ENCODE measurements at places on chromosomes 1 and 21. TPM values are rescaled to one million over a fixed set of nuclear protein-coding genes. Genes with fewer than 3 reads are reported as not detected.
A peak's percentile ranks its signal among the peaks of the same experiment; 100 is the strongest.

DNA sequence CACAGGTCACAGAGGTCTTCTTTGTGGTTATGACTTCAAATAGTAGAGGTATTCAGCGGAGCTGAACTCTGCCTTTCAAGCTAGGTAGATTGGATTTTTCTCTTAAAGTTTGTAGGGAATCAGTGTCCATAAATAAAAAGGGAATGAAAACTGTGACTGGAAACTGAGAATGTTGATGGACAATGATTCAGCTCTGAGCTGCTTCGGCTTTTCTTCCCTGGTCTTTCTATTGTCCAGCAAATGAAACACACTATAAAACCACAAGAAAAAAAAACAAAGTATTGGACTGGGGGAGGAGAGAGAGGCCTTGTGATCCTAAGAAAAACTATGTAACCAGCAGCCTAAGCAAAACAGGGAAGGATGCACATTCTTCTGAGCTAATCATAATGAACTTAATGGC lies 11.1 kb downstream of the TNNI3K start:
- no peak for DNase-seq

DNA sequence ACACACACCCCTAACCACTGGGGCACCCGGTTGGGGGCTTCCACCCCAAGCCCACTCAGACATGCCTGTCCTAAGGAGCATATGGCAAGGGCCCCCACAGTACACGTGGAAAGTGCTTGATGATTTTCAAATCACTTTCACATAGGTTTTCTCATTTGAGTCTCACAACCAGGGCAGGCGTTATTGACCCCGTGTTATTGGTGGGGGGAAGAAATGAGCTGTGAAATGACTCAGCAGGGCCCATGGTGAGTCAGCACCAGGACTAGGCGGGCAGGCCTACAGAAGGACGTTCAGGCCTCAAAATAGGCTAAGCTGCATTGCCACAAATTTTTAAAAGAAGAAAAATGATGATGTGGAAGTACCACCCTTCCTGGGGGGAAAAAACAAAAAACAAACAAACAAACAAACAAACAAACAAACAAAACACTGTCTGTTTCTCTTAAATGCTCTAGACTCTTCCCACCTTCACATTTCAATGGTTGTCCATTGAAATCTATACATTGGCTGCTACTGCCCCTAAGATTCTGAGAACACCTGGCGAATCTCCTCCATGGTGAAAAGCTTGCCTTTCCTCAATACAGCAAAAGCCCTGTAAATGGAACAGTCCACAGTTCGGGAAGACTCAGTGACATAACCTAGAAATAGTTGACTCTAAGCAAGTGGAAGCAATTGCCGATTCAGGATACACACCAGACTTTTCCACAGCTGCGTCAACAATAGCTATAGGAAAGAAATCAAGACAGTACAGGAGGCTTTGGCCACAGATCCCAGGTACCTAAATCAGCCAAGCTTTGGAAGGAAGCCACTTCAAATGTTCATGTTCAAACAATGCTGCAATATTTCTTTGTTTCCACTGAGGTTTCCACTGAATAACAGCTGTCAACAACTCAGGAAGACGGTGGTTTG lies 234.7 kb downstream of the TOMM20 start:
- DNase-seq: peak; percentile 51

DNA sequence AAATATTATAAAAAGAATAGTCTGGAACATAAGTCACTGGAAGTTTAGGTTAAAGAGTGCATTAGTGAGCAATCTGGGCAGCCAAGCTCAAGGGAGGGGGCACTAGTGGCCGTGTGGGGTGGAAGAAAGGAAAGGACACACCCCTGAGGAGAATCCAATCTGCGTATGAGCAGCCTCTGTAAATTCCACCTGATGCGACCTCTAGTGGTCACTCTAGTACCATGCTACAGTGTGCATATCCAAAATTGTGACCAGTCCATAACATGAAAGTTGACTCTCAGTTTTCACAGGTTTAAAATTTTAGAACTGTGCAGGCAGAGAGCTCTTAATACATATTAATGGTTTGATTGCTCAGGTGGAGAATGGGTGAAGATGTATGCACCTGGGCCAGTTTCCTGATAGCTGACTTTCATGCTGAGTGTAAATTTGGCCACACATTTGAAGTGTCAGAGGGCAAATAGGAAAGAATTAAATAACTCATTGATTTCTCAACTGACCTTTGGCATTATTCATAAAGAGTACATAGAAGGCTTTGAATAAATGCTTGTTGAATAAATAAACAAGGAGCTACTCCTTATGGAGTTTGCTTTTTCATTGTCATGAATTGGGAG lies 105.9 kb upstream of the C21orf91 start:
- DNase-seq: no peak

GRCh38 chr21:37071561-37072273 lies 1.2 kb downstream of the PIGP start:
- DNase-seq: peak; percentile 73

- DNase-seq: no peak
Measured at GRCh38 chr1:3989465-3989864, 89.4 kb upstream of the C1orf174 start.

The AK5 gene
- 0.71 TPM for total RNA-seq

The SERTAD4 gene
- total RNA-seq: 4.5 TPM

Measured in aorta (tissue), 5 donors.